Activated T-cell treated with anti-CD3 and anti-CD28 coated beads, Interleukin-2, amount 50 U/mL, for 4 hours (primary cell): ENCODE measurements at places on chromosomes 2 and 18. TPM values are rescaled to one million over a fixed set of nuclear protein-coding genes. Genes with fewer than 3 reads are reported as not detected.

The MATN3 gene
- not detected for total RNA-seq

The CDH19 gene
- not detected for total RNA-seq

The ASXL2 gene
- 38.5 TPM for total RNA-seq

The SPATA3 gene
- not detected for total RNA-seq
